ENCODE measurements at places on chromosomes 6 and 20. TPM values are rescaled to one million over a fixed set of nuclear protein-coding genes. Genes with fewer than 3 reads are reported as not detected.
A peak's percentile ranks its signal among the peaks of the same experiment; 100 is the strongest.

- no peaks in the 10 kb centered on the region for H3K4me1 ChIP-seq
- no peaks in the 10 kb centered on the region for H3K36me3 ChIP-seq
- no peak overlapping the region for H3K4me3 ChIP-seq
- DNase-seq, result no peak
- no peak overlapping the region for H3K27ac ChIP-seq
- no peaks in the 10 kb centered on the region for H3K27me3 ChIP-seq
Observed at GRCh38 chr6:2916158-2916925, 13.2 kb upstream of the SERPINB9 start.

DNA sequence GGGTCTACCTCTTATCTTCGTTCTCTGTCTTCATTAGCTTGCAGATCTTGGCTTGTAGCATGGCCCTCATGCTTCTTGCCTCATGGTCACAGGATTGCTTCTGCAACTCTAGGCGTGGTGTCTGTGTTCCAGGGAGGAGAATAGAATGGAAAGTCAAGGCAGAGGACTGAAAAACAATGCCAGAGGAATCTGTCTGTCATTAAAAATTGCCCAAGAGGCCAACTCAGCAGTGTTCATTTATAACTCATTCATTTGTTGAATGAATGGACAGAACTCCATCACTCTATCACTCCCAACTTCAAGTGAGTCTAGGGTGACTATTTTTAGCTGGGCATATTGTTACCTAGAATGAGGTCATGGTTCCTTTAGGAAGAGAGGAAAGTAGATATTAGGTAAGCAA lies 179.6 kb downstream of the UST start:
- no peaks in the 10 kb centered on the region for H3K4me1 ChIP-seq
- H3K36me3 ChIP-seq, result no peaks in the 10 kb centered on the region
- H3K4me3 ChIP-seq, result no peak overlapping the region
- no peak for DNase-seq
- no peak overlapping the region for H3K27ac ChIP-seq

DNA sequence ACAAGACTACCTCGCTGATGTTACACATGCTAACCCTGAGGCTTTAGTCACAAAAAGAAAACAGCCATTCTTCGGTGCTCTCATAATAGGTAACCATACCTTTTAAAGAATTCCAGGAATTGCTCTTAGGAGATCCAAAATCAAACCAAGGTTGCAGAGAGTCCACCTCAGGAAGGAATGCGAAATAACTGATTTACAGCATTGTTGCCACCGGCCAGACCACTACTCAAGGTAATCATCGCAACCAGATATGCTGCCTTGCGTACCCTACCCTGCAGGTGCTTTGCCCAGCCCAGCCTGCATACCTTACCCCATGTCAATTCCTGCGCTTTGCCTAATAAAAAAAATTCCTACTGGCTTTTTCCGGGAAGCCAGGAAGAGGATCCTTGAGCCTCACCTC lies 27.0 kb downstream of the NUP153 start:
- peaks cover 11% of the 10 kb centered on the region for H3K36me3 ChIP-seq
- H3K27me3 ChIP-seq, result no peaks in the 10 kb centered on the region
- no peak for DNase-seq

GRCh38 chr20:9322661-9323060 lies 191.7 kb upstream of the LAMP5 start:
- no peaks in the 10 kb centered on the region for H3K36me3 ChIP-seq
- H3K4me1 ChIP-seq, result peaks cover 36% of the 10 kb centered on the region
- H3K27ac ChIP-seq, result no peak overlapping the region
- no peak for DNase-seq

DNA sequence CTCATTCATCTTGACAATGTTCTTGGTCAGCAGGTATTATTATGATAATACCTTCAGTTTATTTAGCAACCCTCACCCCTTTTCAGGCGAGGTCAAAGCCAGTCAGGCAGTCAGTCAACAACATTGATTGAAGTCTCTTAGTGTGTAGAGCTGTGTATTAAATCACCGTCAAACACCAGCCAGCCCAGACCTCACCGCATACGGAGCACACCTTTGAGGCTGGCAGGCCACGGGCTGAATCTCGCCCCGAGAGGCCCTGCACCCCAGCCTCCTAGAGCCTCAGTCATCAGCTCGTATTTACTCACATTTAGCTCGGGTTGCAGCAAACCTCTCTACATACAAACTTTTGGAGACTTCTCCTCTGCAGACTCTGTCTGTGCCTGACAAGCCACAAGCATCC lies 36.0 kb upstream of the FOXA2 start:
- H3K27ac ChIP-seq, result no peak overlapping the region
- no peak overlapping the region for H3K4me3 ChIP-seq
- no peaks in the 10 kb centered on the region for H3K36me3 ChIP-seq
- no peaks in the 10 kb centered on the region for H3K4me1 ChIP-seq

- no peaks in the 10 kb centered on the region for H3K36me3 ChIP-seq
- H3K4me1 ChIP-seq, result no peaks in the 10 kb centered on the region
- H3K27ac ChIP-seq, result no peak overlapping the region
- no peak overlapping the region for H3K4me3 ChIP-seq
- no peaks in the 10 kb centered on the region for H3K27me3 ChIP-seq
Observed at GRCh38 chr6:109527989-109528388, 45.0 kb upstream of the ZBTB24 start.

- peak overlapping the region; percentile 90 for H3K4me3 ChIP-seq
- peaks cover 4% of the 10 kb centered on the region for H3K4me1 ChIP-seq
- peak overlapping the region; percentile 98 for H3K27ac ChIP-seq
- H3K27me3 ChIP-seq, result no peaks in the 10 kb centered on the region
- peak; percentile 38 for DNase-seq
Observed at GRCh38 chr6:16129623-16130401, 926 bp downstream of the MYLIP start.

- peaks cover 9% of the 10 kb centered on the region for H3K4me1 ChIP-seq
- peak; percentile 89 for DNase-seq
- peak within 1 kb of the TSS; percentile 100 for H3K27ac ChIP-seq
- H3K27me3 ChIP-seq, result no peaks in the 10 kb centered on the region
- H3K36me3 ChIP-seq, result no peaks in the 10 kb centered on the region
- peak within 1 kb of the TSS; percentile 84 for H3K4me3 ChIP-seq
Observed at GRCh38 chr6:42781796-42782688, at the start of gene BICRAL. TSS of gene BICRAL (plus strand) at chr6:42782052. CDS start at chr6:42822023, 39,971 bp downstream.

- H3K27ac ChIP-seq, result no peak overlapping the region
- H3K4me1 ChIP-seq, result no peaks in the 10 kb centered on the region
- no peak for DNase-seq
- H3K27me3 ChIP-seq, result no peaks in the 10 kb centered on the region
Observed at GRCh38 chr6:149508485-149508884, 23.7 kb upstream of the ZC3H12D start.

DNA sequence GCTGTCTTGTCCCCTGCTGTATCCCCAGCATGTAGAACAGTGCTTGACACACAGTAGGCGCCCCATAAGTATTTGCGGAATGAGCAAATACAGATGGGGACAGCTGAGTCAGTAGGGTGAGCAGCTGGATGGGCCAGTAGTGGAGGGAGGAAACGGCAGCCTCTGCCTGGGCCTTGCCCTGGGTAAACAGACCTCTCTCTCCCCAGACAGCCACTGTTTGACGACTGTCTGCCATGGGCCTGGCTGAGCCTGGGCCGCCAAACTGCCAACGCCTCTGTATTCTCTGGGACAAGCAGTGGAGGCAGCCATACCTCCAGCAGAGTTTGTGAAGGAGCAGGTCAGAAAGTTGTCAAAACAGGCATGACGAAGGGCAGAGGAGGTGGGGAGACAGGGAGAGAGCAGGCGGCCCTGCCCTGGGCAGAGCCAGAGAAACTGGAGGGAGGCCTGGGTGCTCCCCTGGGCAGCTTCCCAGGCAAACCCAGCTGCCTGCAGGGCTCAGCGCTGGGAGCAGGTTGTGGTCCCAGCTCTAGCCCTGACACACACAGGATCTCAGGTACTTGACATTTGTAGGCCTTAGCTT lies 15.2 kb downstream of the HNF4A start:
- H3K27ac ChIP-seq, result peak overlapping the region; percentile 35
- H3K27me3 ChIP-seq, result no peaks in the 10 kb centered on the region
- H3K36me3 ChIP-seq, result peaks cover 43% of the 10 kb centered on the region
- H3K4me1 ChIP-seq, result no peaks in the 10 kb centered on the region

DNA sequence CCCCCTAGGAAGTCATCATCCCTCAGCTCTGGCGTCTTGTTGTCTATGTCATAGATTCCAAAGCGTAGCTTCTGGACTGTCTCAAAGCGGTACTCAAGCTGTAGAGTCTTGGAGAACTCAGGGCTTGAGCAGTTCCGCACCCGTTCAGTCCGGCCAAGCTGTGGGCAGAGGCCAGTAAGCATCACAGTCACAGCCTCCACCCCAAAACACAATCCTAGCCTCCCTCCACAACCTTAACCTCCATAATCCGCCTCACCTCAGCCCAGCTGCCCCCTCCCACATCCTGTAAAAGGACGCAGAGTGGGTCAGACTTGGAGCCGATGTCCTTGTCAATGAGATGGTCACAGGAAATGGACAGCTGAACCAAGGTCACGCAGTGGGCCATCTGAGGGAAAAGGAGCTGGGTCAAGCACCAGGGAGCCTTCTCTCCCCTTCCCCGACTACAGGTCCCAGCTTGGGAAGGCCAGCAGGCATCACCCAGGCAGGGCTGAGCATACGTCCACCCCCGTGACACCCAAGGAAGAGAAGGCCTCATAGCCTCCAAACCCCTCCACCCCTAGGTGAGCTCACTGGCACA lies 17.0 kb downstream of the SPAG4 start:
- DNase-seq, result no peak
- H3K4me1 ChIP-seq, result no peaks in the 10 kb centered on the region
- no peak overlapping the region for H3K27ac ChIP-seq
- H3K4me3 ChIP-seq, result no peak overlapping the region
- no peaks in the 10 kb centered on the region for H3K27me3 ChIP-seq

DNA sequence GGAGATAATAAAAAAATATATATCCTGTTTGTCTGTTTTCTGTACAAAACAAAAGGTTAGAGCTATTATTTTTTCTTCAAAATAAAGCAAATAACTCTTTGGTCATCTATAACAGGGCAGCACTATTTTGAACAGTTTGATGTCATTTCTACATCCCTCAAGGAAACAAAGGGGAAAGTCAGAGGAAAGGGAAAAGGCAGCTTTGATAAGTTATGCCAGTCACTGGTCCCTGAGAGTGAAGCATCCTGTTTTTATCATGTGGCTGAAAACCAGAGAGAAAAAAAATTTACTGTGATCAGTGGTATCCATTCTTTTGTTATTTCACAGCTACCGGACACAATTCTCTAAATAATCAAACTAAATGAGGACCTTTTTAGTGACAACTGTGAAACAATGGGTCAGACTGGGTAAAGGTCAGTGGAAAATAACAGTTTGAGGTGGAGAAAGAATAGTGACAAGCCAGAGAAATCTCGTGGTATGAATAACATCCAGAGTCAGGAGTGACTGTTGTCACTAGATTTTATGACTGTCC lies 356.0 kb downstream of the HDGFL1 start:
- H3K27me3 ChIP-seq, result no peaks in the 10 kb centered on the region
- H3K4me1 ChIP-seq, result no peaks in the 10 kb centered on the region
- H3K27ac ChIP-seq, result no peak overlapping the region
- no peak overlapping the region for H3K4me3 ChIP-seq
- no peaks in the 10 kb centered on the region for H3K36me3 ChIP-seq
- no peak for DNase-seq

DNA sequence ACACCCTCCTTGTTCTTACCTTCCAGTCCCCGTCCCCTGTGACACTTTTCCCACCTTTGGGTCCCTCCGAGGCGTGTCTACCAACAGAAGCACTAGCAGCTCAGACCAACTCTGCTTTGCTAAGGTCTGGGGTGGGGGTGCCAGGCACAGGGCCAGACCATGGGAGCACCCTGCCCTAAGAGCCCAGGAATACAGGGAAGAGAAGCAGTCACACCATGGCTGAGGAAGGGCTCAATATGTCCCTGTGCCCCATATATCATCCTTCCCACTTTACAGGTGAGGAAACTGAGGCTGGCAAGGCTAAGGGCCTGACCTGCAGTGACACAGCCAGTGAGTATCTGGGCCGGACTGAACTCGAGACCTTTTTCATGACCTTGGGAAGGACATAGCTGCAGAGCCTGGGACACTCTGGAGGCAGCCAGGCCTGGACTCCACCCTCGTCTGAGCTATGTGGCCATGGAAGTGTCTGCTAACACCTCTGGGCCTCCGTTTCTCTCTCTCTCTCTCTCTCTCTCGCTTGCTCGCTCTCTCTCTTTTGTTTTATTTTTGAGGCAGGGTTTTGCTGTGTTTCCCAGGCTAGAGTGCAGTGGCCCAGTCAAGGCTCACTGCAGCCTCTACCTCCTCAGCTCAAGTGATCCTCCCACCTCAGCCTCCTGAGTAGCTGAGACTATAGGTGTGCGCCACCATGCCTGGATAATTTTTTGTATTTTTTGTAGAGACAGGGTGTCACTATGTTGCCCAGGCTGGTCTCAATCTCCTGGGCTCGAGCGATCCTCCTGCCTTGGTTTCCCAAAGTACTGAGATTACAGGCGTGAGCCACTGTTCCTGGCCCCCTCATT lies 156.7 kb downstream of the GRM4 start:
- no peak for DNase-seq
- peaks cover 2% of the 10 kb centered on the region for H3K27me3 ChIP-seq
- H3K4me3 ChIP-seq, result no peak overlapping the region
- no peaks in the 10 kb centered on the region for H3K36me3 ChIP-seq

DNA sequence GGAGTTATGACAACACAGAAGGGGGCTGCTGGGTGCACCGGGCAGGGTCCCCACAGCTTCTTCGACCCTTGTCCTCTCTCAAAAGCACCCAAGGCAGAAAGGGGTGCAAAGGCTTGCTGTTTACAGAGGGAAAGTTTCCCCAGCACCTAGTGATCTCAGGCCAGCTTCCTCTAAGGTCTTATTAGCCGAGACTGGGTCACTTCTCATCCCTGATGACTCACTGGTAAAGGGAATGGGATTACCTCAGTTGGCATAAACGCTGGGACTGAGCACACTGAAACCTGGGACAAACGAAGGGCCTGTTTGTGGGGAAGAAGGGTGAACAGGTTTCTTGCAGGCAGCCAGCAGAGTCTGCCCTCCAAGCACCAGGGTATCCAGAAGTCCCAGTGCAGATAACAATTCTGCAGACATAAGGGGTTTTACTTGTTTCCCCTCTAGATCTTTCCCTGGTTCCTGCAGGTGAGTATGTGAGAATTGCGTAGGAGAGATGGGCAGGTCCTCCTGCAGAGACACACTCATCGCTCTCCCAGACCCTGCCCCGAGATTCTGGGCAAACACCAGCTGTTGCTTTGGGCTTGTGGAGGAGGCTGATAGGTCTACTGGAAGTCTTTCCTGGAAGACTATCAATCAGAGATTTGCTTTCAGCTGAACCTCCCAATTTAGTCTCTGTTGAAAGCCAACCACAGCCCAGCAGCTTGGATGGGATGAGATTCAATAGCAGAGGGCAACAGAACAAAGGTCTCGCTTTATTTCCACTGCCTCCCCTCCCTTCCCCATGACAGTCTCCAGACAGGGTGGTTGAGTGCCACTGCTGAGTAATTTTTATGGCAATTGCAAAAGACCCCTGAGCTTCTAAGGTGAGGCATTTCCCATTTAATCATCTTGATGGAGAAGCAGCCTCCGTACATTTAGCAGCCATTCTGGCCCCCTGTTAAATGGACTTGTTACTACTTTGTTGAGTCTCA lies 25.7 kb downstream of the KCNG1 start:
- H3K27me3 ChIP-seq, result peaks cover 13% of the 10 kb centered on the region
- H3K36me3 ChIP-seq, result peaks cover 3% of the 10 kb centered on the region
- H3K4me1 ChIP-seq, result no peaks in the 10 kb centered on the region
- no peak overlapping the region for H3K4me3 ChIP-seq
- no peak overlapping the region for H3K27ac ChIP-seq

- H3K27me3 ChIP-seq, result no peaks in the 10 kb centered on the region
- no peaks in the 10 kb centered on the region for H3K36me3 ChIP-seq
- no peaks in the 10 kb centered on the region for H3K4me1 ChIP-seq
- DNase-seq, result no peak
- no peak overlapping the region for H3K4me3 ChIP-seq
- H3K27ac ChIP-seq, result no peak overlapping the region
Observed at GRCh38 chr20:2136275-2136674, 34.6 kb downstream of the STK35 start.

Gene HCRTR2
- polyA plus RNA-seq, result not detected

Gene SNRPB
- 147 TPM for polyA plus RNA-seq

Gene TCF21
- 10.8 TPM for polyA plus RNA-seq

Gene SLC18B1
- 23.0 TPM for polyA plus RNA-seq

Gene RIMS1
- polyA plus RNA-seq, result 1.4 TPM

Gene FAM217B
- polyA plus RNA-seq, result 3.8 TPM

Gene C6orf58
- 0.06 TPM for polyA plus RNA-seq

Gene DDX43
- not detected for polyA plus RNA-seq
